Breast epithelium (tissue), 4 donors: ENCODE measurements at places on chromosomes 2 and 18. TPM values are rescaled to one million over a fixed set of nuclear protein-coding genes. Genes with fewer than 3 reads are reported as not detected.

- DNase-seq: no peak
These were observed 199.6 kb upstream of the FBXO11 start for GRCh38 chr2:48105848-48106247.

DNA sequence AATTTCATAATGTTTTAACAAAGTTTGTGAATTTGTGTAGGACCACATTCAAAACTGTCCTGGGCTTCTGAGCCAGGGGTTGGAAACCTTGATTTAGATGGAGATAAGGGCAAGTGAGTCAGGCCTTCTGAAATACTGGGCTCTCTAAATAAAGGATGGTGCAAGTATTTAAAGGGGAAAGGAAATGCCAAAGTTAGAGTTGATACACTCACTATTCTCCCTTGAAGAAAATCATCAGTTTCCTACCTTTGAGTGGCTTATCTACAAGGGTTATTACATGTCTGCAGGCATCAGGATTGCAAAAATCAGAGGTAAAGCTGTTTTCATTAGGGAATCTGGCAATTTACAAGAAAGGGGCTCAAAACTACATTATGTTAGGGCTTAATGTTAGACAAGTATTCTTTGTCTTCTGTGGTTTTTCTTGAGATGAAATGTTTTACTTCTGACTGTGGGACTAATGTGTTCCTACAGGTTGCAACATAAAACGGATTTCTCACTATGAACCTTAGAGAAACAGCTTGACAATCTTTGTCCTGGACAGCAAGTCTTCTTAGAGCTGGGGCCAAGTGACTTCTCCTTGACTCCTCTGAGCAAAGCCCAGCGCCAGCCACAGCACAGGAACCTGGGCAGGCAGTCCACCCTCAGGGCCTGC, 31.1 kb downstream of the RNU4ATAC start:
- no peak for DNase-seq

GRCh38 chr18:73023975-73024374, 156.2 kb upstream of the NETO1 start:
- DNase-seq: no peak

- DNase-seq: no peak
These were observed 16.2 kb upstream of the ZNF512 start for GRCh38 chr2:27566628-27567027.

GRCh38 chr18:3384664-3385563, 65.1 kb upstream of the TGIF1 start:
- no peak for DNase-seq

DNA sequence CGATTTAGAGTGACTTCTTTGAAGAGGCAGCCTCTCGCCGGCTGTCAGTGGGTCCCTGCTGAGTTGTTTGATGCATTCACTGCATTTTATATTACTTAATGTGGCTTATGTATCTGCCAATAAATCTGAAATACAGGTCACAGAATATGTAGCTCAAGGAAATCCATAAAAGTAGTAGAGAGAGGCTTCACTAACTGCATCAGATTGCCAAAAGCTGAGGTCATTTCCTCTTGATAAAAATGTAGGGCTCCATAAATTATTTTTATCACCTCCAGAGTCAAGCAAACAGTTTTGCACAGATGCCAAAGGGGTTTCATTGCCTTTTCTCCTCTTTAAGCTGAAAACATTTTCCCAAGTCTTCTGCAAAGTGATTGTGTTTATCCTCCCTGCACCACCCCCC, 36.5 kb upstream of the CCDC93 start:
- DNase-seq: no peak

Gene EVX2
- not detected for total RNA-seq

Gene LTBP1
- total RNA-seq: 18.7 TPM

DNA sequence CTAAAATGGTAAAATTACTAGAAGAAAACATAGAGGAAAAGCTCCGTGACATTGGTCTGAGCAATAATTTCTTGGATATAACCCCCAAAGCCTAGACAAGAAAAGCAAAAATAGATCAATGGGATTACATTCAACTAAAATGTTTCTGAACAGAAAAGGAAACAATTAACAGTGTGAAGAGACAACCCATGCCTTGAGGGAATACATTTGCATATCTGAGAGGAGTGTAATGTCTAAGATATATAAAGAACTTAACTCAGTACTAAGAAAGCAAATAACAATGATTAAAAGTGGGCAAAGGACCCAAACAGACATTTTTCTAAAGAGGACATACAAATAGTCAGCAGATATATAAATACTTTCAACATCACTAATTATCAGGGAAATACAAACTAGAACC, 206.2 kb downstream of the VAPA start:
- no peak for DNase-seq

Gene NBEAL1
- 34.7 TPM for total RNA-seq

DNA sequence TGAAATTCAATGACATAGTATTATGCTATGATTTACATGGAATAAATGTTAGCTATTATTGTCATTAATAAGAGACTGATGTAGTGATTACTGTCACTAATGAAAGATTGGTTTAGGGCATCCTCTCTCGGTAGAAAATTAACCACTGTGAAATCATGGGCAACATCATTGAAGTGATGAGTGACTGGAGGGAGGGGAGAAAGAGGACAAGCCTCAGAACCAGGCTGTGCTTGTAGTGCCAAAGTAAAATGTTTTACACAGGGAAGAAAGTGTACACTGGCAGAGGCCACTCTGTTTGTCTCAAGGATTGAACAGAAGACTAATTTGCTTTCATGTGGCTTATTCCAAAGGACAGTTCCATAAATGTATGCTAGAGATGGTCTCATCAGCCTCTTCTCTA, 456.2 kb upstream of the TCF4 start:
- no peak for DNase-seq

- no peak for DNase-seq
These were observed 19.4 kb upstream of the PAX3 start for GRCh38 chr2:222318026-222318711.

Gene SLC5A7
- not detected for total RNA-seq

Gene DCC
- 0.15 TPM for total RNA-seq

- DNase-seq: no peak
These were observed 893.2 kb upstream of the CRIM1 start for GRCh38 chr2:35462226-35462998.

GRCh38 chr2:144894612-144895599, 375.0 kb upstream of the ZEB2 start:
- no peak for DNase-seq

DNA sequence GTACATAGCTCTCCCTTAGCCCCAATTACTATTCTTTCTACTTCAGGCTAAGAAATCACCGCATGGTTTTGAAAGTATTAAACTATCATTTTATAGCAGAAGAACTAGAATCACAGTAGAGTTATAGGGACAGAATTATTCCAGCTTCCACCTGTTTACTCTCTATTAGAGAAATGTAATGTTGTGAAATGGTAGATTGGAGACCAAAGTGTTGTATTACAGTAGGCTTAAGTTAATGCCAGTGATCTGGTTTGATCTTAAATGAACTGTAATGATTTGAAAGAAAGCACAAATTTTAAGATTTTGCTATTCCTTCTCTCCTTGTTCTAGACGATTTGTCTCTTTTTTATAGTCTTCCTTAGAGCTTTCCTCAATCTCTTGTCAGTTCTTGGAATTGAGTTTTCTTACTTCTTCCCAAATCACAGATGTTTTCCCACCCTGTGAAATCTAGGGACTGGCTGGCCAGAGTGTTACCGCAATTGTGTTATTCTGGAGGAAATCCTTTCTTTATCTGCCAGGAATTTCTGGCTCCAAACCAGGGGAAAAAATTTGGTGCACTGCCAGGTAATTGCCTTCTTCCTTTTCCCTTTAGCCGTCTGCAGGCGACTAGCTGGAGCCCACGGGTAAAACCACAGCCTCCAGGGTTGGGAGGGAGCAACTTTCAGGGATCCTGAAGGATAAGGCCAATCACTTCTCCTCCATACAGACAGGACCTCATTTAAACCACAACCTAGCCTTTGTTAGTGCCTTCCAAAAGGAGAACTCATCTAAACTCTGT, 51.7 kb downstream of the NOP58 start:
- peak; percentile 62 for DNase-seq

DNA sequence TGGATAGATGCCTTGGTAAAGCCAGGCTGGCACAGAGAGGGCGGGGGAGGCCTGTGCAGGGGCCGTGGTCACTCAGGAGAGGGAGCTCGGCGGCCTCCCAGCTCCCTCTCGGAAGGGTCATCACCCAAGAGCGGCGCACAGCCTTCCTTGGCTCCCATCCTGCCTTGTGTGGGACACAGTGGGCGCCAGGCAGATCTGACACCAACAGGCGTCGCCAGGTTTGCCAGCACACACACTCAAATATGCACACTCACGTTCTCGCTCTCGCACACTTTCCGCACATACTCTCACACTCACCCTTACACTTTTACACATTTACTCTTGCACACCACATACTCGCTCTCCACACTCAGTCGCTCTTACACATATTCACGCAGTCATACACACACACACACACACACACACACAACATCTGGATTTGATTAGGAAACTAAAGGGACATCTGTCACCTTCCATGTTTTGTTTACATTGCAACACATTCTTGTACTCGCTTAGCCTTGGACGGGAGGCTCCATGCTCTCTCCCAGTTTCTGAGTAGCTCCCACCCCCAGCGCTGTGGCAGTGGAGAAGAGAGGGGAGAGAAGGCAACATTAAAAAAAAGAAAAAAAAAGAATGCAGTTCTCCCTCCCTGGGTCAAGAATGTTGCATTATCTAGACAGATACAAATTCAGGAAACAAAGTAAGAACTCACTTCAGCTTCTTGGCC, 10.5 kb downstream of the CHMP1B start:
- DNase-seq: no peak

Gene DLX1
- not detected for total RNA-seq

Gene SIX2
- 0.98 TPM for total RNA-seq

Gene NCKAP5
- 10.5 TPM for total RNA-seq

Gene G6PC2
- not detected for total RNA-seq

GRCh38 chr2:206863716-206864115, 75.6 kb upstream of the CPO start:
- DNase-seq: no peak

Gene UGT1A3
- not detected for total RNA-seq

DNA sequence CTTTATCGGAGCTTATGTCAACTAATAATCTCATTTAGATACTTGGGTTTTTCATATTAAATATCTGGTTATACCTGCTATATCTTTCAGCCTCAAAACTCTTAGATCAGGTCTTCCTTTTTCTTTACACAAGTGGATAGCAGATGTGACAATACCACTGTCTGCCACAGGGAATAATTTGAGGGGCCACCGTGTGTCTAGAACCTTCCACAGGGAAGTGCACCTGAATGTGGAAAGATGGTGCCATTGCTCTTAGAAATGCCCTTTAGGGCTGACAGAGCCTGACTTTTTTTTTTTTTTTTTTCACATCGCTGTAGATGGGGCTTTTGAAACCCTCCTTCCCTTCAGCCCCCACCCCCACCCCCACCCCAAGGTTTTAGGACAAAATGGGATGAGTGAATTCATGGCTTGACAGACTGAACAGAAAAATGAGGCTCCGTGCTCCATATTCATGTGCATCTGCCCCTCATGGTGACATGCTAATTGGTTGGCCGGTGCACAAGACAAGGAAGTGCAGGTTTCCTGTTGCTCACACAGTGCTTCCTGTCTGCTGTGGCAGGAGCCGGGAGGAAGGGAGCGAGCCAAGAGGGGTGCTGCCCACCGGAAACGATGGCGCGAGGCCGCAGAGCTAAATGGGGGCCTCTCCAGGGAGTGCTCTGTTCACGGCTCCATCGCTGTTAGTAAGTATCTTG, 246.0 kb downstream of the LDLRAD4 start:
- no peak for DNase-seq

Gene C1GALT1C1L
- total RNA-seq: 2.0 TPM

- DNase-seq: no peak
These were observed 66.1 kb downstream of the RBBP8 start for GRCh38 chr18:22999212-22999611.

Gene REG1B
- total RNA-seq: not detected
